Activated T-cell treated with anti-CD3 and anti-CD28 coated beads for 4 hours (primary cell): ENCODE measurements at places on chromosomes 3 and 15.

DNA sequence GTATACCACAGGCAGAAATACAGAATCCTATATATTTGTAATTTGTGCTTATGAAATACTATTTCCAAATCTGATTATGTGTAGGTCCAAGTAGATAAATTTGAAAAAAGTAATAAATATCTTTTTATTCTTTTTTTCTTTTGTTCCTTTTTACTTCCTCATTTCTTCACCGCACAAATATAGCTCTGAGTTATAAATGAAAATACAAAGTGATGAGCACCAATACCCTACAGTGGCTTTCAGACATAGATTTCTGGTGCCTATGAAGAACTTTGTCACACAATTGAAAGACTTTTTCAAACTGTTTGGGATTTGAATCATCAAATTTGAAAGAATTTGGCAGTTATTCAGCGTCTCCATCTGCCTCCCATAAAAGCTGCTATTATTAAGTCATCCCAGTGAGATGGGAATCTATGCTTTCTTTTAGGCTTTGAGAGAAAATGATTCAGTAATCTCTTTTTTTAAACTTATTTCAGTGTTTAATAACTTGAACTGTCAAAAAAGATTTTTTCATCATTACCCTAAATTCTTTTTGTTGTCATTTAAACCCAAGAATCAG lies 363.6 kb upstream of the GOLIM4 start:
- DNase-seq = no peak

DNA sequence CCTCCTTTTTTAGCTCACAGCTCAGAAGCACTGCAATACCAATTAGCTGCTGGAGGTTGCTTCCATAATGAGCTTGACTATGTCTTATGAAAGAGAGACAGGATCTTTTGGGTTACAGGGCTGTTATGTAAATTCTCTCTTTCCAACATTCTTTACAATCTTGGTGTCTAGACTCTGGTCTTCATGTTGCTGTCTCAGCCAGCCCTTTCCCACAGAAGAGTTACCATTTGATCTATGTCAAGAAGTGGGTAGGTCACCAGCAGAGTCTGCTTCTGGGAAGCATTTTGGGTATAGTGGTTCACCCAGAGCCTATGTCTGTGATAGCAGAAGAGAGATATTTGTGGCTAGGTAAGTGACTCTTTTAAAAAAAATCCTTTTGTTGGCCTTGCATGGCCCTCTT lies 234.5 kb downstream of the SATB1 start:
- no peak for DNase-seq

DNA sequence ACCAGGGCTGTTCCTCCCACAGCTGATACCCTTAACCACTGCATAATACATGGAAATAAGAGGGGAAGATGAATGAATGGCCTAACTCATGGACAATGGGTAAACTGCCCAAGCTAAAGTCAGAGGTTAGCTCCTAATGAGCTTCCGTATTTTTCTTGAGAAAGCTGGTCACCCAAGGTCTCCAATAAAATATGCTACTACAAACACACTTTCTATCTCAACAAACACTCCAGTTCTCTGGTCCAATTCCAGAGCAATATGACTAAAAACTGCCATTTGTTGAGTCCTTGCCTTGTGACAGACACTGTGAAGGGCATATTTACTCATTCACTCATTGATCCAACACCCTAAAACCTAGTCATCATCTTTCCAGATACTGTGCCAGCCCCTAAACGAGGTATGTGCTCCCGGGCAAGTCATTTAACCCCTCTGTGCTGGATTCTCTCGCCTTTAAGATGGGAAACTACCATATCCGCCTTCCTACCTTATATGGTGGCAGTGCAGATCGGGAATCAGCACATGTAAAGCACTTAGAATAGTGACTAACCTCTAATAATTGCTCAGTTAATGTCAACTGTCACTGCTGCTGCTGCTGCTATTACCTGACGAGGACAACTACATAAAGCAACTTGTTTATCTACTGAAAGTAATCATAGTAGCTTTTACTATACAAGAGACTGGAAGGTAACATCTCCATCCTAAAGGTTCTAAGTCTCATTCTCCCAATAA lies 89.1 kb downstream of the XXYLT1 start:
- DNase-seq = no peak

DNA sequence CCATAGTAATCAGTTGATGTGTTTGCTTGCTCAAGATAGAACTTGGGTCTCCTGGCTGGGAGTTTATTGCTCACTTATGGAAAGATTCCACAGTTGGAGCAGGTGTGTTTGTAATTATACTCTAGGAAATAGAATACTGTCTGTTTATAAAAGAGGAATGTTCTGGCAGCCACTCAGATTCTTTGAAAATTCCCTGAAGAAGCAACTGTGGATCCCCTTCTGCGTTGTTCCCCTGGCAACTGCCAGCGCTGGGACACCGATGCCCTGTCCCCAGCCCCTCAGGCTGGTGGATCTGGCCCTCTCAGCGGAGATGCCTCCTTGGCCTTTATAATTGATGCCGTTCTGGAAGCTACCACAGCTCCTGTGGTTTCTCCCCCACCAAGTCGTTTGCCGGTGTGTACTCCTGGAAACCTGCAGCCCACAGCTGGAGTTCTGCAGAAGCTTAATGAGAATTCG lies 225.9 kb downstream of the ITPR1 start:
- no peak for DNase-seq

- DNase-seq = no peak
These were observed 561 bp upstream of the CPLX3 start for GRCh38 chr15:74825866-74826265.

GRCh38 chr15:88792342-88793282 lies 10.6 kb upstream of the ACAN start:
- DNase-seq = no peak

DNA sequence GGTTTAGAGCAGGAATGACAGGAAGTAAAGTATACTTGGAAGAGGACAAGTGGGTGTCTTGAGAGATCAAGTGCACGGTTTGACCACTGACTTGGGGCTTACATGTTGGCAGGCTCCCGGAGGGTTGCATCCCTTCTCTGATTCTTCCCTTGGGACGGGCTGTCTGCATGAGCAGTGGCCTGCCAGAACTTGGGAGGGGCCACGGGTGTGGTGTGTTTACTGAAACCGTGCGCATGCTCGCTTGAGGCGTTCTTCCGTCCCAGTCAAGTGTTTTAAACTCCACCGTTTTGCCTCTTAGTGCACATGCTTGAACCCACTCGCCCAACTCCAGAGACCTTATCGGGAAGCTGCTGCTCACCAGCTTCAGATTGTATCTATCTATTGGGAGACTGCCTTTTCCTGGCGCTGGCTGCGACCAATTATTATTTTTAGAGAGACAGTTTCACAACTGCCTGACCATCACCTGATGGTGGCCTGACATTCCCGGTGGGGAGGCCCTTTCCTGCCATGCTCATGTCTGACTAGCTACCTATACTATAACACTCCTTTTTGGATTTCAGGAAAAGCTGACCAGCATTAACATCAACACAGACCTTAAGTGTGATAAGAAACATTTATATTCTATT lies 14.9 kb upstream of the C3orf22 start:
- DNase-seq = no peak

DNA sequence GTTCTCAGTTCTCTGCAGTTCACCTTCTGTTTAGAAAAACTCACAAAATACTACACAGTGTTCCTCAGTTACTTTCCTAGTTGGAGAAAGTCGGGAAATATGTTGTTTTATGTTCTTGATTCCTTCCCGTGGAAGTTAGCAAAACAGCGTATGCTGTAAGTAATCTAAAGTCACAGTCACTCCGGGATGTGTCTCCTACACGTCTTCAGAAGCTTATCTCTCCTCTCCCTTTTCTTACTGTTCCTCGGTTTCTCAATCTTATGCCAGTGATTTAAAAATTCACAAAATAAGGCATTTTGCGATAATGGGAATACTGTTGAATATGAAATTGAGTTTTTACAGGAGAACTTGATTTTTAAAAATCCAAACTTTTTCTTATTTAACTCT lies 1.7 kb downstream of the HEG1 start:
- DNase-seq = no peak

DNA sequence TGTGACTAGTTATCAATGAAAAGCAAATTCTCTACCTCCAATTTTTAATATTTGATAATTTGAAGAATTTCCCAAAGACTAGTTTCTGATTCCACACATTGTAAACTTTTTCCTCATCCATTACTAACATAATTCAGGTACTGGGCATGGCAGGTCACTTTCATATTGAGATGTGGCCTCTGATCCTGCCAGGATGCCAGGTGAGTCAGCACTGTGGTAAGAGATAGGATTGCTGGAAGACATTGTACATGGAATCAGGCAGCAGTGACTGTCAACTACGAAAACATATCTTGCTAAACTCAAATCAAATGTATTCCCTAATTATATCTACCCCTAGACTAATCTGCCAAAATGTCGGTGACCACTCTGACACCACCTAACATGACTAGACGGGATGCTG lies 33.2 kb upstream of the POU1F1 start:
- no peak for DNase-seq
